ENCODE measurements at places on chromosomes 16 and 17.

GRCh38 chr16:69861292-69862030 lies 89.7 kb upstream of the CLEC18A start:
- peak; percentile 80 for ATAC-seq

GRCh38 chr17:39634384-39634871 lies 2.5 kb upstream of the STARD3 start:
- peak; percentile 17 for ATAC-seq

DNA sequence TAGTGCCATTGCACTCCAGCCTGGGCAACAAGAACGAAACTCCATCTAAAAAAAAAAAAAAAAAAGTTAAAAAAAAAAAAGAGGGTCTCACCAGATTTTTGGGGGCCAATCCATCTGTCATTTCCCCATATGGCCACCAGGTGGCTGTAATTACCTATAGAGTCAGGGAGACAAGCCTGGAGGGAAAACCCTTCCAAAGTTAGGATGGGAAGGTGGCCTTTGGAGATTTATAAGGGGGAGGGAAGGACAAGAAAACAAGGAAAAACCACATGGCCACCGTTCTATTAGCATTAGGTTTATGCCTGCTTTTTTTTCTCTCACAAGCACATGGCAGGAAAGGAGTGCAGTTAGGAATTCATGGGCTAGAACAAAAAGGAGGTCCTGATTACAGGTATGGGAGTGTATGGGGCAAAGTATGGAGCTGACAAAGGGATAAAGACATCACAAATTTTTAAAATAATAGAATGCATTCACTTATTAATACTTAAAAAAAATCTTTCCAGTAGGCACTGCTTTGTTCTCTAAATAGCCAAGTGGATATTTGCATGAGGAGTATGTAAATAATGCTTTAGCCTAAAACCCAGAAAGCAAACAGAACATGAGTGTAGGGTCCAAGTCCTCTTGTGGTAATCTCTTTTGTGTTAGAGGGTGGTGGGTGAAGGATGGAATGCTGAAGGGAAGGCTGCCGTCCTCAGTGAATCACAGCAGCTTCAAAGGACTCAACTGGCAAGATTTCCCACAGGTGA lies 5.1 kb downstream of the CYB5D1 start:
- ATAC-seq: no peak

- ATAC-seq: no peak
Observed at GRCh38 chr17:55312852-55313251, 48.1 kb downstream of the HLF start.

DNA sequence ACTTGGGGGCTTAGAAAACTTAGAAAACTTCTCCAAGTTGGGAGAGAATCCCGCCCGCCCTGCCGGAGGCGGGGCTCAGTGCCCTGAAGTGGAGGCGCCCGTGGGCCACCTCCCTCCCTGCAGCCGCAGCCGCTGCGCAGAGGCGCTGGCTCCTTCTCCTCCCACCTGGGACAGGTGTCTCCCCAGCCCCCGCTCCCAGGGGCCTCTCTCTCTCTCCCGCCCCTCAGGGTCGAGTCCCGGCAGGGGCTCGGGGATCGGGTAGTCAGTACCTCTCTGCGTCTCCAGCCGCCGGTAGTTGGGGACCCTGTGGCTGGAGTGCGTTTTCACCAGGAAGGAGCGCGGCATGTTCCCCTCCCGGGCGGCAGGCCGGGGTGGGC lies 257 bp downstream of the SNAI3 start:
- peak; percentile 45 for ATAC-seq

DNA sequence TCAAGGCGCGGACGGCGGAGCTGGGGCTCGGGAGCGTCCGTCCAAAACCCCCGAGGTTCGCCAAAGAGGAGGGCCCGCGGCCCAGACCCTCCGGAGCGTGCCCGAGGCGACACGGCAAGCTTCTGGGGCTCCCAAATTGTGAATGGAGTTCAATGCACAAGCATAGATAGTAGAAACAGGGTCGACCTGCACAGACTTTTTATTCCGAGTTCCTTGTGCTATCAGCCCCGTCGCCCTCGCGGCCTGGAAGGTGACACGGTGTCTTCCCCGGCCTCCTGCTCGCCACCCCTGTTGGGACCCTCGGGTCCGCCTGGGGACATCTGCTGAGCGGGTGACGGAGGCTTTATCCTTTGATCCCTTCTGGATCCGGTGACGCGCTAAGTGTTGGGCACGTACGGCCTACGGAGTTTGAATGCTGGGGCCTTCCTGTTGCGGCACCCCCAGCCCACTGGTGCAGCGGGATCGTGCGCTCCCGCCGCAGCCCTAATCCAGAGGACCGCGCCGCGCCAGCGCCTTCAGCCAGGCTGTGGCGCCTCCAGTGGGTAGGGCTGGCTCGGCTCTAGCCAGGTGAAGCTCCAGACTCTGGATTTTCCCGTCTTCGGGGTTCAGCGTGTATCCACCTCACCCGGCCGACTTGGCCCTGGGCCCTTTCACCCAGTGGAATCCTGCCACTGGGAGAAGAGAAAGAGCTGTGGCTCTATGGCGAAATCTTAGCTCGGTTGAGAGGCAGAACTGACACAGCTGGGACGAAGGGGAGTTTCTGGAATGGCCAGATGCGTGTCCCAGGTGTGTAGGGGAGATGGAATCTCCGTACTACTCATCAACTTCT lies 17.0 kb upstream of the NTN1 start:
- ATAC-seq: no peak

GRCh38 chr16:2091547-2092255 lies 43.9 kb downstream of the TSC2 start:
- no peak for ATAC-seq

GRCh38 chr16:82160226-82160625 lies 9.8 kb downstream of the MPHOSPH6 start:
- no peak for ATAC-seq

DNA sequence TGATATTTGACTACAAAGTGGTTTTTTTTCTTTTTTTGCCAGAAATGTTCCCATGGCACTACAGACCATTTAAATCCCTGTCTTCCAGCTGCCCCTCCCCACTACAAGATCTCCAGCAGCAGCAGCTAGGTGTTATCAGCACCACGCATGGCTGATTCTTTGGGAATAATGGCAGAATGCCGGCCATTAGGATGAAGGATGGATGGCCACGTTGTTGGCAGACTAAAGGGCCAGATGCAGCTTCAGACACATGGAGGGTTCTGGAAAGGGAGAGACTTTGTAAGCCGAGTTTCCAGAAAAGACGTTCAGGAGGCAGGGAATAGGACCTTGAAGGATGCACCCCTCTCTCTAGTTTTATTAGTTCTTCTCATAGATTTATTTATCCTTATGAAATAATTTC lies 10.3 kb upstream of the MED9 start:
- no peak for ATAC-seq

DNA sequence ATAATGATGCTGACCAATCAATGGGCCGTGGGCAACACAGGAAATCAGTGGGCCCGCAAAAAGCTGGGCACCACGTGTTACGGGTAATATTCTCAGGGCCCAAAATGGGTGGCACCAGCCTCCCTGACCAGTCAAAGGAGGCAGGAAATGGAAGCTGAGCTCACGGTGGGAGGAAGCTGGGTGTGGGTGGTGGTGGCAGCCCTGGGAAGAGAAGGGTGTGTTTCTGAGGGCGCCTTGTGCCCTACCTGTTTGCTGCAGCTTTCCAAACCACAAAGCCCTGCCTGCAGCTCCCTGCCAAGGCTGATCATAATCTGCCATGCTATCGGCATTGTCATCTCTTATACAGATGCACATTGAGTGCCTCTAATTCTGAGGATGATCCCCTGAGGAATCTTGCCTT lies 457.9 kb downstream of the SLC39A11 start:
- ATAC-seq: no peak

DNA sequence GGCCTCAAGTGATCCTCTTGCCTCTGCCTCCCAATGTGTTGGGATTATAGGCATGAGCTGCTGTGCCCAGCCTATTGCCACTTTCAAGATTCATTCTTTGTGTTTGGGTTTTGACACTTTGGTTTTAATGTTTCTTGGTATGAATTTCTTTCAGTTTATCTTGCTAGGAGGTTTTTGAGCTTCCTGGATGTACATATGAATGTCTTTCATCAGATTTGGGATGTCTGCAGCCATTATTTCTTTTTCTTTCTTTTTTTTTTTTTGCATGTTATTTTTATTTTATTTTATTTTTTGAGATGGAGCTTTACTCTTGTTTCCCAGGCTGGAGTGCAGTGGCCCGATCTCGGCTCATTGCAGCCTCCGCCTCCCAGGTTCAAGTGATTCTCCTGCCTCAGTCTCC lies 18.5 kb downstream of the MRPL45 start:
- no peak for ATAC-seq

- no peak for ATAC-seq
Observed at GRCh38 chr17:40472733-40473452, 28.5 kb downstream of the TNS4 start.

DNA sequence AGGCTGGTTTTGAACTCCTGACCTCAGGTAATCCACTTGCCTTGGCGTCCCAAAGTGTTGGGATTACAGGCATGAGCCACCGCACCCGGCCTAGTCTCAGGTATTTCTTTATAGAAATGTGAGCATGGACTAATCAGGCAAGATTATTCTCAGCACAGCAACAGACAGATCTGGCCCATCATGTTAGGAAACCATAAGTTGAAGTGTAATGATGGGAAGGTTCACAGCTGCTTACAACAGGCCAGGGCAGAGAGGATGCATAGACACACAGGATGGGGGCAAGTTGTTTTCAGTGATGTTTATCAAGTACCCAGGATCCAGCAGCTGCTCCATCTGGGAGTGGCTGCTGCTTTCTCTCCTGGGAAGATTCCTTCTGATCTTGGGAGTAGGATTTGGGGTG lies 16.6 kb upstream of the NOS2 start:
- ATAC-seq: no peak

GRCh38 chr16:86086471-86086870 lies 187.5 kb downstream of the IRF8 start:
- ATAC-seq: no peak
